Activated CD8-positive, alpha-beta memory T cell treated with anti-CD3 and anti-CD28 coated beads for 4 hours (primary cell): ENCODE measurements at places on chromosomes 2 and 18.

DNA sequence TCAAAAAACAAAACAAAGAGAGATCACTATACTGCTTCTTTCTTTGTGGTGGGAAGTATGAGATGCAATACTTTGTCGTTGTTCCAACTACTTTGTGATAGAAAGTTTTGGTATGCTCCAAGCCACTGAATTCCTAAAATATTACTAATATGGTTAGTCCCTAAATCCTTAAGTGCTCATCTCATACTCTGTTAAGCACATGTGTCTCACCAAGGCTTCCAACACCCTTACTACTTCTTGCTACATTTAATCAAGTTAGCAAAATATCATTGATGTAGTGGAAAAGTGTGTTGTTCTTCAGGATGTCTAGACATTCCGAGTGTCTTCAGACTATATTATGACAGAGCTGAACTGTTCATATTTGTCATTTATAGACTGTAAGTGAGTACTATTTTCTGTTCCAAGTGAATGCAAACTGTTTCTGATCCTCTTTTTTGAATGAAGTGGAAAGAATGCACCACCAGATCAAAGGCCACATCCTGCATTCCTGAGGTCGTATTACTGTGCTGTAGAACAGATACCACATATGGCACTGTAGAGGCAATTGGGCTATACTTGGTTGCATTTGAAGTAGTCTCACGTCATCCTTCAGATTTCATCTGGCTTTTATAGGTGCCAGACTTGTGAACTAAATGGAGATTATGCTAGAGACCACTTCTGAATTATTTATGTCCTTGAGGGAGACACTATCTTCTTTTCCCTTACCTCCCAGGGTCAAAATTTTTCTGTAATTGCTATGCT lies 298.4 kb upstream of the ZNF521 start:
- no peak for DNase-seq

GRCh38 chr2:69945441-69945840 lies 16.0 kb downstream of the ASPRV1 start:
- DNase-seq: no peak

- no peak for DNase-seq
Observed at GRCh38 chr2:223997938-223998337, 40.7 kb downstream of the MRPL44 start.

DNA sequence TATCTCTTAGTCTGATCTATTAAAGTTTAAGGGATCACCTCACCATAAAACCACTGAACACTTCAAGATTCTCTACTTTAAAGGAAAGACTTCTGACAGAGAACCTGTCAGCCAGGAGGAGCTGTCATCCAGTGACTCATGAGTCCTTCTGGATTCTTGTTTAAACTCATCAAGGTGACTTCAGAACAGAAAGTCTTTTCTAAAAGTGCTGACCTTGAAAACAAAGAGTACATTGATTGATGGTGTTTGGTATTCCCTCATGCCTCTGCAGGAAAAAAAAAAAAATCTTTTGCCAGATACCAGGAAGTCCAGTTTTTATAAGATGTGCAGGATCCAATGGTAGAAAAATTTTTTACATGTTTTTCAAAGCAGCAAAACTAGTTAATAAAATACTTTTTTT lies 12.3 kb downstream of the DSG2 start:
- DNase-seq: no peak

- no peak for DNase-seq
Observed at GRCh38 chr2:61811821-61812220, 42.0 kb downstream of the FAM161A start.

GRCh38 chr2:219641390-219642068 lies 14.1 kb downstream of the SLC4A3 start:
- no peak for DNase-seq

DNA sequence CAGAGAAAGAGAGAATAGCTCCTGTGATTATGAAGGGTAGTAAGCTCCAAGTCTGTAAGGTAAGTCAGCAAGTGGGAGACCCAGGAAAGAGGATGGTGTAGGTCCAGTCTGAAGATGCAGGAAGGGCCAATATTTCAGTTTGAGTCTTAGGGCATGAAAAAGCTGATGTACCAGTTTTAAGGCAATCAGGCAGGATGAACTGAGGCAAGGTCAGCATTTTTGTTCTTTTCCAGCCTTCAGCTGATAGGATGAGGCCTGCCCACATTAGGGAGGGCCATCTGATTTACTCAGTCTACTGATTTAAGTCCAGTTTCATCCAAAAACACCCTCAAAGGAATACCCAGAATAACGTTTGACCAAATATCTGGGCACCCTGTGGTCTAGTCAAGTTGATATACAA lies 347.3 kb downstream of the CMPK2 start:
- no peak for DNase-seq

DNA sequence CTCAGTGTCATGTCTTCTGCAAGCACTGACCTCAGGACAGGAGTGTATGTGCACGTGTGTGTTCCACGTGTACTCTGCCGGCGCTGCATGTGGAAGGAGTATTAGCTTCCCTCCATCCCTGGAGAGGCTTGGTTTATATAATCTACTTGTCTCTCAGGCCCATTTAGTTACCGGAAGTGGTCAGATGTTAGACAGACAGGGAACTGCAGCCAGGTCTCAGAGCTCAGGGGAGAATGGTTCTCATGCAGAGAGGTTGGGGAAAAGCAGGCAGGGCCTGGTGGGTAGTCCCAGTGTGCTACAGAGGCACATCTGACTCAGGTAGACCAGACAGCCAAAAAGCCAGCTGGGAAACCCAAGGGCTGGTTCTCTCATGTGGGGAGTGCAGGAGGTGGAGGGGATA lies 167.9 kb downstream of the CTIF start:
- no peak for DNase-seq

DNA sequence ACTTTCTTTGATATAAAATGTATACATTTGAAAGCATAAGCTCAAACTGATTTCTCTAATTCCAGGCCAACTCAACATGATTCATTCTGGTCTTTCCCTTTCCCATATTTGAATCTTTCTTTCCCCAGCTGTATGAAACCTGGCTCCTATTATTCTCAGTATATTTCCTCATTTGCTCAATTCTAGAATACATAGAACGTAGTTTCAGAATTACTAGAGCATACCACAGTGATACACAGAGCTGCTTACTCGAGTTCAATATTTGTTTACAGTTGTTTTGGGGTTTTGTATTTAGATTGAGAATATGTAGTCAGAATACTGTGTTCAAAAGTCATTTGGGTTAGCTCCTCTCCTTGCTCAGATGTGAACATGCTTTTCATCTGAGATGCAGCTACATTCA lies 43.0 kb downstream of the TNFRSF11A start:
- no peak for DNase-seq

GRCh38 chr2:215423234-215423633 lies 12.6 kb downstream of the FN1 start:
- DNase-seq: no peak

DNA sequence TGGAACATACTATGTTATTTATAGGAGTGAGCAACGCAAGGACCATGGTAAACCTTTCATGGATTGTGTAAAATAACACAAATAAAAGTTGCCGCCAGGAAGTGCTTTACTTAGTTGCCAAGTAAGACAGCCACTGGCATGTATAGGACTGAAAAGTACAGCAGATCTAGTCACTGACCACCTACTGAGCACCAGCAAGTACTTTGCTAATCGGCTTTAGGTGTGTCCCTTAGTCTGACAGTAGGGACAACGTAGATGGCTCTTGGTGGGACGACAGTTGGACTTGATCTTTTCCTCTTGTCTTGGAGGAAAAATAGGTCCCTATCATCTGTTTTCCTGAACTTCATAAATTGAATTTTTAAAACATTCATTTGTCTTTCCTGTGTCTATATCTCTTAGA lies 13.6 kb upstream of the CXXC1 start:
- no peak for DNase-seq

GRCh38 chr2:97660775-97661389 lies 3.0 kb downstream of the ACTR1B start:
- no peak for DNase-seq
